ENCODE measurements at places on chromosomes 5 and 9.

- no peak for DNase-seq
Observed at GRCh38 chr9:93808115-93809029, 146.8 kb downstream of the BARX1 start.

GRCh38 chr9:83969602-83970001 is 10.4 kb downstream of the HNRNPK start:
- DNase-seq, result no peak

DNA sequence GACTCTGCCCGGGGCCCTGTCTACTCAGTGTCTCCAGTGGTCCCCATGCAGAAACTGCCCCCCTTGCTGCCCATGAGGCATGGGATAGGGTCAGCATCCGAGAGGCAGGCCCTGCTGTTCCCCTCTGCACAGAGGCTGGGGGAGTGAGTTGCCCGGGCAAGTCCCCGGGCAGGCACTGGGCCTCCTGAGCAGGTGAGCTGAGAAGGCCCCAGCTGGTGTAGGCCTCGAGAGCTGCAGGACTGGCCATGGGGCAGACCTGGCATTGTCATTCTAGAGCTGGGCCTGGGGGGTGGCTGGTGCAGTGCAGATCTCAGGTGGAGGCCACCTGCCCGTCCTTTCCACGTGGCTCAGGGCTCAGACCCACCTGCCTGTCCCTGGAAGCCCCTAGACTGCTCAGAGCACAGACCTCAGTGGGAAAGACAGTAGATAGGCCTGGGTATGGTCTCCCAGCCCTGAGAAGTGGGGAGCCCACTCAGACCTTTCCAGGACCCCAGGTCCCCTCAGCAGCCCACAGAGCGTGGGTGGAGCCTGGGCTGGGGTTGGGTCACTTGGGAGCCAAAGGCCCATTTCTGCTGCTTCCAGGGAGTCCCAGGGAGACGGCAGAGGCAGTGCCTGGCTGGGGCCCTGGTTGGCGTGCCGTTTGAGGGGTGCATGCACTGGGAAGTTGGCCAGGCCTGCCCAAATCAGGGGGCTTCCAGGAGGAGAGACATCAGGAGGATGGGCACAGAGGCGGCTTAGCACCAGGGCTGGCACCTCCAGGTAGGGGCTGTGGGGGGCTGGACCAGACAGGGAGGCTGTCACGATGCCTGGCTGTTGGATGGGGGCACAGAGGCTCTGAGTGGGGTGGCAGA is 4.8 kb upstream of the NOTCH1 start:
- DNase-seq, result no peak

GRCh38 chr5:43432486-43433375 is 20.5 kb upstream of the CCL28 start:
- DNase-seq, result no peak

DNA sequence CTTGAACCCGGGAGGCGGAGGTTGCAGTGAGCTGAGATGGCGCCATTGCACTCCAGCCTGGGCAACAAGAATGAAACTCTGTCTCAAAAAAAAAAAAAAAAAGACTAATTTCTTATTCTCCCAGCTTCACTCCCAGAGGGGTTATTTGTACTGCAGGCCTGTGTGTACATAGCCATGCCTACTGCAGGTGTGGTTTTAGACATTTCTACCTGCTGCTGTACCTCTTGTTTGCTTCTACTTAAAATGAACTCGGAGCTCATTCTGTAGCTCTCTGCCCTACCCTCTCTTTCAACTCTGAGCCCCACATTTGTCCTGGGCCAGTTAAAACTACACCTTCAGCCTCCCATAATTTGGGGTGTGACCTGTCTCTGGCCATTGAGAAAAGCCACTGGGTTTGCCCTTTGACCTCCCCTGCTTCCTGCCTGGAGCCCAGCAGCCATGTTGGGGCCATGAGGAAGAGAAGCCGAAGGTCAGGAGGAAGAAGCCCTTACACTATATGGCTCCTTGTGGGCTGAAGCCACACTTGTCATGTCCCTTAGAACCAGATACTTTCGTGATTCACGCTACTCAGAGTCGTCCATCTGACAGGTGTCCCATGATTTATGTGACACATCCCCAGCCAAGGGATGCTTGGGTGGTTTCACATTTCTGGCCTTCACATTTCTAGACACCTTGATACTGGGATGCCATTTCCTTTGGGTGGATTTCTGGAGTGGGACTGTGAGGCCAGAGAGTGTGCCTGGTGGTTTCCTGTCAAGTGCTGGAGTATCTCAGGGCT is 9.4 kb upstream of the CARD19 start:
- no peak for DNase-seq

- peak; percentile 57 for DNase-seq
Observed at GRCh38 chr5:141512911-141513626, 24.2 kb downstream of the PCDHGC5 start.

DNA sequence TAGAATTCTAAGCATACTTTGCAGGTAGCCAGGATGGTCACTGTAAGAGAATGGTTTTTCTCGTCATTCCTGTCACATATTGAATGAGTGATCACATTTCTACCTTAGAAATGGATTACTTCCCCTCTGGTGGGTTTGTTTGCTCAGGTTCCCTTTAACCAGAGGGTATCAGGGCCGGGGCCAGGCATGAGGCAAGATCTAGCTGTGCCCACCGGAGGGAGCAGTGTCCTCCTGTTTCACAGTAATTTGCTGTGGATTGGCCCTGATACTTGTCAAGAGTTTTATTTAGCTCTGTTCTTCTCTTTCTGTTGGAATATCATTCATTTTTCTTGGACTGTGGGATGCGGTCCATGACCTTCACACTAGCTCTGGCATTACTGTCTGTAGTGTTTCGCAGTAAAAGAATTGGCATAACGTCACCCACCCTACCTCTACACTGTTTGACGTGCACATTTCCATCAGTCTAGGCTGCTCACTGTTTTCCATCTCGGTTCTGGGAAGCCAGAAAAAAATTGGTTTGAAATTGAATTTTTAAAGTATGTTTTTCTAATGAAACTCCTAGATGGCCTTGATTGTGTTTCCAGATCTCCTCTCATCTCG is 42.4 kb upstream of the ZBED3 start:
- DNase-seq, result peak; percentile 17

DNA sequence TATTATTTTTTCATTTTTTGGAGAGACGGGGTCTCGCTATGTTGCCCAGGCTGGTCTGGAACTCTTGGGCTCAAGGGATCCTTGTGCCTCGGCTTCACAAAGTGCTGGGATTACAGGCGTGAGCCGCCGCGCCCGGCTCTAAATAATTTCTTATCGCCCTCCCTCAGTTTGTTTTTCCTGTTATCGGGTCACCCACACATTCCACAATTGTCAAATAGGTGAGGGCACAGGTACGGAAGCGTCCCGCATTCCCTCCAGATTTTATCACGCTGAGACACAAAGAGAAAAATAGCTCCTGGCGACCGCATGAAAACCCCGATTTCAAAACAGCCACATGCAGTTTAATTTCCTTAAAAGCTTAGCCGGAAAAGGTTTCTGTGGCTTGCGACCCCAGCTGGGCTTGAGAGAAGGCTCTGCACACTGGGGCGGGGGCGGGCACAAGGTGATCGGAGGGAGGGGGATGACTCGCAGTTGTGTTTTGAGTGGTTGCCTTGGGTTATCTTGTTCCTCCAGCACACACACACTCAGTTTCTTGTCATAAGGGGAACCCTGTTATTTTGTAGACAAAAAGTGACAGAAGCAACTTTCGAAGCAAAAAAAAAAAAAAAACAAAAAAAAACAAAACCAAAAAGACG is 717 bp upstream of the IQGAP2 start:
- DNase-seq, result peak; percentile 84

DNA sequence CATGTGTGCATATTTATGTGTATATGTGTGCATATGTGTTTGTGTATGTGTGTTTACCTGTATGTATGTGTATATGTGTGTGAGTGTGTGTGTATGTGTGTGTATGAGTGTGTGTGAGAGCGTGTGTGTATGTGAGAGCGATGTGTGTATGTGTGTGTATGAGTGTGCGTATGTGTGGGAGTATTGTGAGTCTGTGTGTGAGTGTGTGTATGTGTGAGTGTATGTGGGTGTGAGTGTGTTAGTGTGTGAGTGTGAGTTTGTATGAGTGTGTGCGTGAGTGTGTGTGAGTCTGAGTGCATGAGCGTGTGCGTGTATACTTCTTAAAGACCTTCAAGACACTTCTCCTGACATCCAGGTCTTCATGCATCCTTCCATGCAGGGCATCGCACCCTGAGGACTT is 49.6 kb downstream of the CFAP77 start:
- no peak for DNase-seq

GRCh38 chr9:18980189-18980588 is 52.8 kb downstream of the SAXO1 start:
- no peak for DNase-seq

GRCh38 chr9:119026120-119026519 is 343.1 kb downstream of the BRINP1 start:
- no peak for DNase-seq

- no peak for DNase-seq
Observed at GRCh38 chr5:72295539-72295938, 24.5 kb downstream of the MRPS27 start.

GRCh38 chr5:139388198-139388821 is 1.4 kb downstream of the MZB1 start:
- DNase-seq, result no peak

GRCh38 chr5:149153751-149154610 is 12.7 kb downstream of the ABLIM3 start:
- no peak for DNase-seq

DNA sequence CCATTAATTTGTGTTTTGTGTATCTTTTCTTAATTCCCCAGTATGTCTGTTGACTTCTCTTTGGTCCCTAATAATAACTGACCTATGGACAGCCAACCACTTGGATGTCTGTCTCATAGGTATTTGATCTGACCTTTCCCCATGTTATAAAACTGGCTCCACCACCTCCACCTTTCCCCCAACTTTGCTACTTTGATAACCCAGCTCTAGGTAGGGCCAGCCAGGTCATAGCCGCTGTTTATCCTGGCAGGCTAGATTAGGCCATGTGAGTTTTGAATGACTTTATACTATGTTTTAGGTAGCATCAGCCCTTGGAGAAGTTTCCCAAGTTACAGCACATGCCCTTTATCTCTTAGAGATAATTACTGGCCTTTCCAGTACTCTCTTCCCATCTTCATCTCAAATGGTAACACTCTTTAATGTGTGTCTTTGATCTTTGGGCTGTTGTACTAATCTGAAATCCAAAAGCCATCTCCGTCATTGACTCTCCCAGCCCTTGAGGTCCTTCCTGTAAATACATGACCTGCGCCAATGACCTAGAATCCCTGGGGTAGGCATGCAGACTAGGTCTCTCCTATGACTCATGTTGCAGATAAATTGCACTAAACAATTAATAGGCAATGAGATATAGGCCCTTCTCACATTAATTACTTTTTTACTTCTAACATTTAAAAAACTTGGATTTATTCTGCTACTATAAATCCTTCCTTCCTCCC is 152.6 kb downstream of the CD180 start:
- DNase-seq, result no peak

DNA sequence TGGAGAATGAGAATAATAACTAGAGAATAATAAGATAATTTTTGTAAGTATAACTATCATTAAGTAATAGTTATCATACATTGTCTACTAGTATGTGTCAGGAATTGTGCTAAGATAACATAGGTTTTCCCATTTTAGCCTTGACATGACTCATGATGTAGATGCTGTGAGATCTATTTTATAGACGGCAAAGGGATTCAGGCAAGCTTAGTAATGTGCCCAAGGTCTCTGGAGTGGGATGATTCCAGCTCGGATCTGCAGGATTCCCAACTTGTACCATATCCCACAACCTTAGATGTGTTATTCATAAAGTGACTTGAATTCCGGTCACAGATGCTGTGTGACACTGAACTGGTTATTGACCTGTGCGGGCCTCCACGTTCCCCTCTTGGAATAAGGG is 51.5 kb downstream of the IL31RA start:
- no peak for DNase-seq

- DNase-seq, result no peak
Observed at GRCh38 chr5:63473335-63473967, 488.8 kb downstream of the HTR1A start.

DNA sequence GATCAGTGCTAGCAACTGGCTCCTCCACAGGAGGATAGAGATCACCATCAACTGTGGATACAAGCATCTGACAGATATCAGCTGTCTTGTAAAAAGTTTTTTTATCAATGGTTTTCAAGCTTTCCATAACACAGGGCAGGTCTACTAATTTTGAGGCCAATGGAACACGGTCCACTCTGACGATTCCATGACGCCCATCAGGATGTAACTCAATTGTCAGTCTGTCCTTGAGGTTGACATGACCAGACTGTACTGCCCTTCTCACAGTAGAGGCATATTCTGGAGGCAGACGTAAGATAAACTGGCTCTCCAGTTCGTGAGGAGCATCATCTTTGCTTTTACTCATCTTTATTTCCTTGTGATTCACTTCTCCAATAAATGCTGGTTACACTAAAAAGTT is 885 bp downstream of the TAF7 start:
- no peak for DNase-seq

DNA sequence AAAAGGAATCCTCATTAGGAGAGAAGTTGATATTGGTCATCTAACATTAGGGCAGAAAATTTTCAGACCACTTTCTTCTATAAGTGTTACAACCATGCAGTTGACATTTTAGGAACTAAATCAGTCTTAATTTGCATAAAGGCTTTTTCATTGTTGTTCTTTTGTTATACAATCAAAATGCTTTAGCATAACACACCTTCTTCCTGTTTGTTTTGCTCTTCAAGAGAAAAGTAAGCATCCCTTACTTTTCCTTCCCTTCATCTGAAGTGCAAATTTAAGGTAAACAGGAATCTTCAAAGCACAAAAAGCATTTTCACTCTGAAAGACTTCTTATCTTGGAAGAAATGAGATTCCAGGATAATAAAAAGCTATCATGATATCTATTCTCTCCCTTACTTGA is 273.6 kb downstream of the PTPRD start:
- DNase-seq, result no peak

- no peak for DNase-seq
Observed at GRCh38 chr5:34483442-34484033, 172.6 kb upstream of the RAI14 start.

- no peak for DNase-seq
Observed at GRCh38 chr5:34652914-34653313, 3.2 kb upstream of the RAI14 start.

DNA sequence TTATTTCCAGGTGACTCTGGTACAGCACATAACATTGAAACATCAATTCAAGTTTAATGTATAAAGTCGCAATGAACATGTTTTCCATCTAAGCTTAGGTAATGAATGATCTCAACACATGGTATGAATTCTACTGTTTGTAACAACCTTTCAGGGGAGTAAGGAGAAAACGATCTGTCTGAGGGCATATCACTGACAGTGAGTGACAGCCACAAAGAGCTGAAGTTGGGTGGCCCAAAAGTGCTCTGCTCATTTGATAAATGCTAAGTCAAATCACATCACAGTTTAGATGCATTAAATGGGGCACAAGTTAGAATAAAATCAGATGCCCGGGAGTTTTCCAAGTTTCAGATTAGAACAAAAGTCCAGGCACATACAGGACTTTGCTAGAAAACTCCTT is 1.2 kb downstream of the FANCC start:
- DNase-seq, result no peak

GRCh38 chr9:83707518-83707767 is 315 bp downstream of the UBQLN1 start:
- DNase-seq, result no peak

GRCh38 chr5:167804512-167805220 is 486.8 kb upstream of the WWC1 start:
- DNase-seq, result no peak
